ENCODE measurements at places on chromosomes 7 and 10.

GRCh38 chr10:14658331-14659127 lies 116.2 kb downstream of the FAM107B start:
- DNase-seq: peak; percentile 41

DNA sequence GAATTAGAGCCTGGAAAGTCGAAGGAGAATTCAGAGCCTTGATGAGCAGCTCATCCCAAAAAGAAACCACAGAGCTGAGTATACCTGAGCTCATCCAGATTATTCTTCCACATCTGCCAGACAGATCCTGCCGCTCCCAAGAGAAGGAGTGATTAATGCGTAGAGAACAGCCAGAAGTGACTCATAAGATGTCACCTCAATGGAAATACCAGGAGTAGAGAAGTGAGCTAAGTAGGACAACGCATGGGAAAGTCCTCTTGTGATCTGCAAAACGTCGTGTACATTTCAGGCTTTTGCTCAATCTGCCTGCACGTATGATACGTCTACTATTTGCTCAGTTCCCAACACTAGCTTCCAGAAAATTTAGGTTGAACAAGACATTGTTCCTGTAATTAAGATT lies 230.5 kb upstream of the AUTS2 start:
- DNase-seq: no peak

DNA sequence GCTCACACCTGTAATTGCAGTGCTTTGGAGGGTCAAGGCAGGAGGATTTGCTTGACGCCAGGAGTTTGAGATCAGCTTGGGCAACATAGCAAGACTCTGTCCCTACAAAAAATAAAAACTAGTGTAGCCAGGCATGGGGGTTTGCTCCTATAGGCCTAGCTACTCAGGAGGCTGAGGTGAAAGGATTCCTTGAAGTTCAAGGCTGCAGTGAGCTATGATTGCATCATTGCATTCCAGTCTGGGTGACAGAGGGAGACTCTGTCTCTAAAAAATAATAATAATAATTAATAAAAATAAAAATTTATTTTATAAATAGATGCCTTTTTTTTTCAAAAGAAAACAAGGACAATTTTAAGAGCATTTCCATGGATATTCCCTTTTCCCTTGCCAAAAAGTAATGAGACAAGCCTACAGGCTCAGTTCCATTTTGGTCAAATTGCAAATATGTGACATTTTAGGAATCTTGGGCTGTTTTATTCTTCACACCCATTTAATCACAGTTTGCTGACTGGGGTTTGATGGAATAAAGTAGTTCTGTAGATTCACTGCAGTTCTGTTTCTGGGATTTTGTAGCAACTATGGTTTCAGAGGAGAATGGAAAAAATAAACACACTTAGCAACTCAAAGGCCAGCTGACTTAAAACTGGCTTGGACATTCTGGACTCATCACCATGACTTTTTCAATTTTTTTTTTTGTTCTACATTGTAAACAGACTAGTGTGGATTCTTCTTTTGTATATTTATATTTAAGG lies 48.4 kb upstream of the ARHGAP21 start:
- DNase-seq: no peak

DNA sequence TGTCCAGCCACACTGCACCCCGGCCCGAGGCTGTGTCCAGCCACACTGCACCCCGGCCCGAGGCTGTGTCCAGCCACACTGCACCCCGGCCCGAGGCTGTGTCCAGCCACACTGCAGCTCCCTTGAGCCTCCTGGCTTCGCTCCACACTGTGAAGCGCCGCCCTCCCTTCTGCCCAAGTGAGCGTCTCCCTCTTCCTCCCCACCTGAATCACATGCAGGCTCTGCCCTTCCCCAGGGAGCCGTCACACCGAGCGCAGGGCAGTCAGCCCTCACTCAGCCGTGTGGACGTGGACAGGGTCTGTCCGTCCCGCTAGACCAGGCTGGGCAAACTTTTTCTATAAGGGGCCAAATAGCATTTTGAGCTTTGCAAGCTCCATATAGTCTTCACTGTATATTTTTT lies 27.6 kb downstream of the CFAP46 start:
- DNase-seq: no peak

DNA sequence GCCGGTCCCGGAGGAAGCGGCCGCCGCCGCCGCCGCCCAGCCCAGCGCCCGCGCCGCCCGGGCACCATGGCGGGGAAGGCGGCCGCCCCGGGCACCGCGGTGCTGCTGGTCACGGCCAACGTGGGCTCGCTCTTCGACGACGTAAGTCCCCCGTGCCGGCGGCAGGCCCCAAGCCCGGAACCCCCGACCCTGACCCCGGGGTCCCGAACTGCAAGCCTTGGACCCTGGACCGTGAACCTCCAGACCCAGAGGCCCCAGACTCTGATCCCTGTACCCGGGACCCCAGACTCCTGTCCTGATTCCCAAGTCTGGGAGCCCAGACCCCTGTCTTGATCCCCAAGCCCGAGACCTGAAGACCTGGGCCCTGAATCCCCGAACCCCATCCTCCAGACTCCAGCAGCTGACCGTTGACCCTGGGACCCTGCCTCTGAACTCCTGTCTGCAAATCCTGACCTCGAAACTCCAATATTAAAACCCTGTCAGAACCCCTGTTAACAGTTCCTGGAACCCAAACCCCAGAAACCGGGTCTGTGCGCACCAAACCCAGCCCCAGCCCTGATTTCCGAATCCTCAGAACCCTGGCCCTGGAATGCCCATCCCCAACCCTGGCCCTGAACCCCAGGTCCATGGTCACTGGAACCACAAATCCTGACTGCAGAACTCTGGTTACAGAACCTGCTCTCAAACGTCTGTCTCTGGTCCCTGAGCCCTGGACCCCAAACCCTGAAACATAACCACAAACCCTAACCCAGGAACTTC lies 623 bp downstream of the INPP5A start:
- DNase-seq: no peak

GRCh38 chr10:24039897-24040296 lies 169.0 kb upstream of the KIAA1217 start:
- no peak for DNase-seq

GRCh38 chr7:157412021-157412443 lies 75.2 kb downstream of the DNAJB6 start:
- peak; percentile 90 for DNase-seq

DNA sequence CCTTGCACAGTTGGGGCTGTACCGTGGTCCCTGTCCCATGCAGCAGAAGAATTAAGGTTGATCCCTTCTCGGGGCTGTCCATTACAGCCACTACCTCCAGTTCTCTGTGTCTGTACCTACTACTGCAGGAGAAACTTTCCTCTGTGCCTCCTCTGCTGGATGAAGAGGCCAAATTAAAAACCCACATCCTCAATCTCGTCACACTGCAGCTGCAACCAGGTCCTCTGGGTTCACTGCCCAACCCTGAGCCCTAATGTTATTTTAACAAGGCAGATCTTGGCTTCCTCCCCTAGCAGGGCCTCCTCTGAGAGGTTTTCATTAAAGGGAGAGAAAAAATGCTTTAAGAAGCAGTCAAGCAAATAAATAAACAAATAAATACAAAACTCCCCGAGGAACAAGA lies 66.6 kb downstream of the PLXNA4 start:
- no peak for DNase-seq

DNA sequence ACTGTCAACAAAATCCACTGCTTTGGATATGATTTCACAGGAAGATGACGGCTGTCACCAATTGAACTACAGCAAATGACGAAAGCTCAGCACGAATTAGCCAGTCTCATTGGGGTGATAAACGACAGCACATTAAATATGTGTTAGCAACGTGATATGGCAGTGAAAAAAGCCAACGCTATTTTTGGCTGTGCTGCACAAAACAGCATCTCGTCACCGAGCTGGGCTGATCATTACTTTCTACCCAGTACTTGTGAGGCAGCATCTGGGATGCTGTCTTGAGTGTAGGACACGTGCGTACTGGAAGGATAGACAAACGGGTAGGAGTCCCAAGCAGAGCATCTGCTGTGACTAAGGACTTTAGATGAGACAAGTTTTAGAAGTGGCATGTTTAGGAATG lies 138.3 kb downstream of the EXOC4 start:
- DNase-seq: no peak

GRCh38 chr7:75639071-75639885 lies 99.5 kb downstream of the HIP1 start:
- DNase-seq: peak; percentile 75

- no peak for DNase-seq
Measured at GRCh38 chr7:37376386-37376785, 72.3 kb downstream of the ELMO1 start.

DNA sequence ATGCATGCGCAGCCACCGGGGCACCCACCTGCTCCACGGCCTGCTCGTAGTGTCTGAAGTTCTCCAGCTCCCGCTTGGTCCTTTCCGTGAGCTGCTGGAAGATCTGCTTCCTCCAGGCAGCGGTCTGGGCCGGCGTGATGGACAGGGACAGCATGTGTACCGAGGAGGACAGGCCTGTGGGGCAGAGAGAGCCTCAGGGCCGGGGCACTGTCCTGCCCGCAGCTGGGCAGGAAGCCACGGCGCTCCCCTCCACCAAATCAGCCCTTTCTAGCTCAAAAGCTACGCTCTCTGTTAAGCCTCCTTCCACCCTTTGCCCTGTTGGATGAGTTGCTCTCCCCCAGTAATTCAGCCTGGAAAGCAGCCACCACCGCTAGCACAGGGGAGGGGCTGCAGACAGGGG lies 19.2 kb downstream of the TECPR1 start:
- DNase-seq: no peak

- no peak for DNase-seq
Measured at GRCh38 chr10:86316274-86316835, 50.2 kb downstream of the GRID1 start.

GRCh38 chr7:69617364-69617763 lies 19.1 kb downstream of the AUTS2 start:
- DNase-seq: no peak

DNA sequence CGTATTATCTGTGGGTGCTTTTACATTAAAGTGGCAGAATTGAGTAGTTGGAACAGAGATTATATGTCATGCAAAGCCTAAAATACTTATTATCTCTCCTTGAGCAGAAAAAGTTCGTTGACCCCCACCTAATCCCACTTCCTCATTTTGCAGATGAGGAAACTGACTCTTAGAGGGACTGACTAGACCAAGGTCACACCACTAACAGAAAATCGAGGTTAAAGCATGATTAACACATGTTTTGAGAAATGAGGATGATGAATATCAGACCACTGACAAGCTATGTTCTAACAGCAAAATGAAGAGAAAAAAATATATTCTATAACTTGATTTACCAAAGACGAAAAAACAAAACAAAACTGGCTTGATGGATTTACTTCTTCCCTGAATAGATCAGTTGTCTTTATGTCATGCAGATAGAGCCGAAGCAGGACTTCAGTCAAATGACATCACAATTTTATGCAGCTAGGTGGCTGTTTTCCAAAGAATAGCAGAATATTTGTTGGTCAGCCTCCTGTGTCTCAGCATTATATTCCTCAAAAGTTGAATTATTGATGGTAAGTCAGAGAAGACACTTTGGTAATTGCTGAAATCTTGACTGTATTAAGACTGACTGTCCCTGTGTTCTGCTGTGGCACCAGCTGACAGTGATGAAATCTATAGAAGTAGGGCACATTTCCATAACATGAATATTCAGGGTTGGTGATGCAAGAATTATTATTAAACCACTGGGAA lies 24.2 kb upstream of the SMIM30 start:
- no peak for DNase-seq

GRCh38 chr7:55081068-55081467 lies 62.3 kb downstream of the EGFR start:
- no peak for DNase-seq

GRCh38 chr10:16423599-16423998 lies 13.2 kb upstream of the PTER start:
- no peak for DNase-seq

DNA sequence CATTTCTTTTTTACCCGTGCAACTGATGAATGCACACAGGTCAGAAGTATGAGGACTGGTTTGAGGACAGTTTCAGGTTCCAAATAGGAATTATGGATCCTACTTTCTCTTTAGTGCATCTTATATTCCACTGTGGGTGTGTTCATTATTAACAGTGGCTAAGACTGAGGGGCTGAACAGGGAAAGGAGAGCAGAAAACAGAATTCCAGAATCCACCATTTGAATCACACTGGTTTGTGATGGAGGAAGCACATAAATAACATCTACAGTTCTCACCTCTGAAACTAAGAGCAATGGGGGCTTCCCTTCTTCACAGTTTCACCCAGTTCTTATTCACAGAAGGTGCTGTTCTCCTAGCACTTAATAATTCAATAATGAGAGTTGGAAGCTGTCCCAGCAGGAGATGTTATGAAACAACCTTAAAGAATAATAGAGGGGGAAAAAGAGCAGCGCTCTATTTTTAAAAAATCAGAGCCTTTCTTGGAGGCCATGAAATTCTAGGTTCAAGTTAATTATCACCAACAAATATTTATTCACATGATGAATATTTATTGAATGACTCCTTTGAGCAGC lies 205.1 kb downstream of the CREB5 start:
- no peak for DNase-seq

DNA sequence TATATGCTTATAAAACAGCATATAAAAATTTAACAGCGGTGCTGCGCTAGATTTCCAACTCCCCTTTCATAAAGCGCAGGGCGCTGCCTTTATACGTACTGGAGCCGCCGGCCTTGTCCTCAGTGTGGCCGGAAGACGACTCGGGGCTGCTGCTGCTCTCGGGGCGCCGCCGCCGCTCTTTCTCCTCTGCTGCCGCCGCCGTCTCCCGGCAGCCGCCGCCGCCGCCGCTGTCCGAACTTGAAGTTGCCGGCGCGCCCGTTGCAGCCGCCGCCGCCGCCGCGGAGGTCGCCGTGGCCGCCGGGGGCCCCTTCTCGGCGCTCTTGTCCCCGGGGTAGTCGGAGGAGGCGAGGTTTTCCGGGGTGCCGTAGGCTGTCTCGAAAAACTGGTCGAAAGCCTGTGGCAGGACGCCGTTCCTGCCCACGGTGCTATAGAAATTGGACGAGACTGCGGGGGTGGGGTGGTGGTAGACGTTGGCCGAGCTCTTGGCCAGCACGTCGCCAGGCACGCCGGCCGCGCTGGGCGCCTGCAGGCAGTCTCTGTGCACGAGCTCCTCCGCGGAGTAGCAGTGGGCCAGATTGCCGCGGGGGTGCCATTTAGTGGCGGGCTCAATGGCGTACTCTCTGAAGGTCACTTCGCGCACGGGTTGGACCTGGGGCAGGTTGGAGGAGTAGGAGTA lies 557 bp downstream of the HOXA11 start:
- peak; percentile 60 for DNase-seq

GRCh38 chr7:137647905-137648565 lies 198.7 kb downstream of the DGKI start:
- no peak for DNase-seq

GRCh38 chr7:74587435-74588126 lies 69.9 kb upstream of the GTF2I start:
- peak; percentile 93 for DNase-seq

- DNase-seq: no peak
Measured at GRCh38 chr10:88832376-88832775, 19.3 kb downstream of the ANKRD22 start.

GRCh38 chr7:19554581-19554980 lies 154.3 kb downstream of the POLR1F start:
- DNase-seq: no peak

GRCh38 chr7:115682507-115682906 lies 348.1 kb downstream of the TFEC start:
- DNase-seq: no peak

- DNase-seq: peak; percentile 26
Measured at GRCh38 chr7:127667017-127667670, 15.2 kb downstream of the SND1 start.

- DNase-seq: no peak
Measured at GRCh38 chr10:93126483-93127052, 52.9 kb downstream of the CYP26A1 start.

- DNase-seq: no peak
Measured at GRCh38 chr10:43049081-43049551, 27.8 kb upstream of the RET start.

- DNase-seq: no peak
Measured at GRCh38 chr7:83161186-83161585, 1.5 kb downstream of the PCLO start.

- no peak for DNase-seq
Measured at GRCh38 chr7:114787556-114787955, 134.3 kb upstream of the MDFIC start.
